ENCODE measurements at places on chromosomes 2 and 18.

DNA sequence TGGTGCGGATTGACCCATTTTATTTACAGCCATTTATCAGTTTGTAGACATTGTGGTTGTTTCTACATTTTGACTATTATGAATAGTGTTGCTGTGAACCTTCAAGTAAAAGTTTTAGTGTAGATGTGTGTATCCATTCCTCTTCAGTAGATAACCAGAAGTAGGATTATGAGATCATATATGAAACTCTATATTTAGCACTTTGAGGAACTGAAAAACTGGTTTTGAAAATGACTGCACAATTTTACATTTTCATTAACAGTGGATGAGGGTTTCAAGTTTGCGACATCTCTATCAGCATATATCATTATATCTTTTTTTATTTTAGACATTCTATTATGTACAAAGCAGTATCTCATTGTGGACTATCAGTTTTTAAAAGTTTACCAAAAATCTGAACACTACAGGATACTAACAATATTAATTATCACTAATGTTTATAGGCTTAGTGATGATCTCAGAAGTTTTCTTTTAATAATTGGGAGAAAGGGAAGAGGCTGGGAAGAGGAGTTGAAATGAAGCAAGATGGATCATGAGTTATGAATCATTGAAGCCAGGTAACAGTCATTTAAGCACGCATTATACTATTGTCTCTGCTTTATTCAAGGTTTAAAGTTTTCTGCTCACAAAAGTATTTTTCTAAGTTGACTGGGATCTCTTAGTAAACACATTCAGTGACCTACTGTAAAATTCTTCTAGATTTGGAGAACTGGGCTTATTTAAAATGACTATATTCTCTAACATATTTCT is 329.0 kb upstream of the LRATD1 start:
- no peak for DNase-seq

DNA sequence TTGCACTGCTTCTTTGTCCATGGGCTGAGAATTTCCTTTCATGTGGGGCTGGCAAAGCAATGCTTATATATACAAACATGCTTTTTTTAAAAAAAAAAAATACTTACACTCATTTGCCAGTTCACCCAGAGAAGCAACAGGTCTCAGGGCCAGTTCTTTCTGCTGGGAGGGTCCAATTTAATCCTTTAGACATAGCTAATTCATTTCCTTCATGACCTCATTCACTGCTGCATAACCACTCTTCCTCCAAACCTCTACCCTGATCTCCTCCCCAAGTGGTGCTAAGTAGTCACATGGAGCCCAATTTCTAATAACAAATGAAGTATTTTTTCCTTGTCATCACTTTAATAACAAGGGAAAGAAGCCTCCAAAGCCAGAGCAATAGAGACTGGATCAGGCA is 17.1 kb upstream of the TMEM178A start:
- DNase-seq, result no peak

DNA sequence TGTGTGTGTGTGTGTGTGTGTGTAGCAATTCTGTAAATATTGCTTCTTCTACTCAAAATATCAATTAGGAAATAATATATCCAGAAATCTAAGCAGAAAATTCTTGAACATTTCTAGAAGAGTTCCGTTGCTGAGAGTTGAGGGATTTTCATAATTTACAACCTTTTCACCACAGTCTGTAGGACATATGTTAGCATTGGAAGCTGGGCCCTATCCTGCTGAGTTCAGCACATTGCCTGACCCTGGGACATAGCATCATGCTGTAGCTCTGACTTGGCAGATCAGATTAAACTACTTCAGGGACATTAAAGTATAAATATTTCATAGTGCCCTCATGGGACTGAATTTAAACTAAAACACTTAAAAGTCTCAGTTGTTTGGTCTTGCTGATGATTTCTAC is 129.2 kb upstream of the KCNH7 start:
- no peak for DNase-seq

GRCh38 chr2:134550566-134551164 is 168.1 kb downstream of the TMEM163 start:
- DNase-seq, result no peak

DNA sequence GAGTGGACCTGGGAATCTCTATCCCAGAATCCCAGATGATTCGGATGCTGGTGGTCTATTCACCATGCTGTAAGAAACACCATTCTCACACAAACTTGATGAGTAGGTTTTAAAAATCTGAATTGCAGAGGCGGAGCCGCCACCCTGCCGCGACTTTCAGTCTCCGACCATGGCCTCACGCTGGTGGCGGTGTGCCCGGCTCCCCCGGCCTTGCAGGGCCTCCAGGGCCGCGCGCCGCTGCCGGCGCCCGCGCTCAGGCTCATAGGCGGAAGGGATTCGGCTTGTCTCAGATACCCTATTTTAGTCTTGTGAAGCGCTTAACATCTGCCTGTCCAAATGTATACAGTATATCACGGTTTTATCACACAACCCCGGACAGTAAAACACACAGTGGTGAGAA is 2.6 kb upstream of the PPM1B start:
- no peak for DNase-seq

- DNase-seq, result peak; percentile 48
These were observed 431.6 kb downstream of the METTL4 start for GRCh38 chr18:2139691-2140090.

DNA sequence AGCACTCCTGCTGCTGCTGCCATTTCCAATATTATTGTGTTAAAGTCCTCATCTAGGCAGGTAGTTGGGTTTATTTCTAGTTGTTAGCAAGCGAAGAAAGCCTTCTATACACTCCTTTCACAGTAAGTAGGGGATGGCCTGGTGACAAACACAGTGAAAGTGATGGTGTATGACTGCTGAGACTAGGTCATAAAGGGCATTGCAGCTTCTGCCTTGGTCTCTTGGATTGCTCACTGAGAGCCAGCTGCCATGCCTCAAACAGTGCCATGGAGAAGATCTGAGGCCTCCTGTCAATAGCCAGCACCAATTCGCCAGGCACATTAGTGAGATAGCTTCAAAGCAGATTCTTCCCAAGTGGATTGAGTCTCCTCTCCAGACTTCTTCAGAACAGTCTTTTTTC is 27.6 kb upstream of the MSTN start:
- no peak for DNase-seq

- DNase-seq, result no peak
These were observed 409.5 kb upstream of the UBE2E3 start for GRCh38 chr2:180570864-180571263.

GRCh38 chr2:24613154-24613814 is 122.2 kb downstream of the NCOA1 start:
- peak; percentile 72 for DNase-seq
